CD8-positive, alpha-beta memory T cell (primary cell): ENCODE measurements at places on chromosomes 1 and 21.

DNA sequence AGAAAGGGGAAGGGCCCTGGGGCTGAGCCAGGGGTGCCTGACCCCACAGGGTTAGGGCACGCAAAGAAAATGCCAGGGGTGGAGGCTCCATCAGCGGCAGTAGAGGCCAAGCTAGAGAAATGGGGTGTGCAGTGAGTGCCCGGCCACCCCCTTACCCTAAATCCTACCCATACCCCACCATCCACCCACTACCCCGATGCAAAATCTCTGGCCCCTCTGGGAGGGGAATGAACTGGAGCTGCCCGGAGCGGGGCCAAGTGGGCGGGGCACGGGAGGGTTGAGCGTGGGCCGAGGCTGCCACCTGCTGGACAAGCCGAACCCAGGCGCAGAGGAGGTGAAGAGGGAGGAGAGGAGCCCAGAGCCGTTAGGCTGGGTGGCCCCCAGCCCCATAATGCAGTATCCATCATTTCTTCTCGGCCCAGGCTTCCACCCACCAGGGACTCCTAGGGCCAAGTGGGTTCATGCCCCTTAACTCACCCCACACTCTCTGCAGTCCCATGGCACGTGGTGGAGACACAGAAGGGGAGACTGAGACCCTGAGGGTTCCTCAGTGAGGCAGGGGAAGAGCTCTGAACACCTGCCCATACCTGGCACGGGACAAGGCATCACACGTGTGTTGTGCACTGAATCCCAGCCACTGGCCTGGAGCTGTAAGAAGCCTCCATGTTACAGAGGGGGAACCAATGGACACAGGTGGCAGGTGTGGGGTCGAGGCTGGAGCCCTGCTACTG lies 1.4 kb upstream of the C1QC start:
- H3K36me3 ChIP-seq, result no peaks in the 10 kb centered on the region
- H3K27ac ChIP-seq, result no peak overlapping the region
- peak; percentile 67 for DNase-seq

DNA sequence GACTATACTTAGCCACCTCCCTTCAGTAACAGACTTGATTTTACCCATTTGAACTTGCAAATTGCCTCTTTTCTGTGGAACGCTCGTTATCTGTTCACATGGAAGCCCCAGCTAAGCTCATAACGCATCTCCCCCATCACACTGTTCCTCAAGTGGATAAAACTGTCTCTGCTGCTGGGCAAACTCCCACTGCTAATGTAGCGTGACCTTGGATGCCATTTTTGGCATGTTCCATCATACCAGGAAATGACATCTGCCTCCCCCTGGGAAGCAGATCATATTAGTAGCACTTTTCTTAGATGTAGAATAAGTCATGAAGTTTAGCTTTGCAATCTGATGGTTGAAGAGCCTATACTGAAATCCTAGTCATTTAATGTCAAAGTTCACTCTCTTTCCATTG lies 528.7 kb upstream of the PLXNA2 start:
- no peak overlapping the region for H3K27ac ChIP-seq
- no peaks in the 10 kb centered on the region for H3K27me3 ChIP-seq
- H3K4me1 ChIP-seq, result no peaks in the 10 kb centered on the region

DNA sequence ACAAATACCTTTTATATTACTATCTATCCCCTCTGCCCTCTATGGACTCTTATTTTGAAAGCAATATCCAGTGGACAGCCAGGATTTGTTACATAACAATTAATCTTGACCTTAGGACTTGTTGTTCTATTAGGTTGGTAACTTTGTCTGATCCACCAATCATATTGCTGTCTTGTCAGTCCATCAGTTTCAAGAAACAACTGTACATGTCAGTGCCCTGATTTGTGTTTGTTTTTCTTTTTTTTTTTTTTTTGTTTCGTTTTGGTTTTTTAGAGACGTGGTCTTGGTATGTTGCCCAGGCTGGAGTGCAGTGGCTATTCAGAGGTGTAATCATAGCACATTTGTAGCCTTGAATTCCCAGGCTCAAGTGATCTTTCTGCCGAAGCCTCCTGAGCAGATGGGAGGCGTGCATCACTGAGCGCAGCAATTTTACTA lies 1.5 kb upstream of the SCP2 start:
- no peaks in the 10 kb centered on the region for H3K27me3 ChIP-seq
- no peaks in the 10 kb centered on the region for H3K36me3 ChIP-seq
- H3K4me1 ChIP-seq, result peaks cover 28% of the 10 kb centered on the region
- no peak overlapping the region for H3K27ac ChIP-seq
- no peak for DNase-seq

DNA sequence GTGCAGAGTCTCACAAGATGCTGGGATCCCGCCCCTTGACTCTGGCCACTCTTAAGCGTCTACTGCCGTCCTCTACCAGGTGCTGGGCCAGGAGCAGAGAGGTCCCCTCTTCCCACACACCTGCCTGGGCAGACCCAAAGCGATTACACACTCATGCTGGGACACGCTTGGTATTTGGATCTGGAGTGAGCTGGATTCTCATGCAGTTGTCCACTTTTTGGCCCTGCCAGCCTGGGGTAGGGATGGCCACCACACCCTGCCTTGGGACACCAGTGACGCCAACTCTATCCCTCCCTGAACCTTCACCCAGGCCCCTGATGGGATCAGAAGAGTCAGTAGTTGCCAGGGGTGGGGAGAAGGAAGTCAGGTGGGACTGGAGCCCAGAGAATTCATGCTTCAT lies 28.6 kb downstream of the ITPKB start:
- peaks cover 89% of the 10 kb centered on the region for H3K4me1 ChIP-seq
- H3K27me3 ChIP-seq, result no peaks in the 10 kb centered on the region
- H3K36me3 ChIP-seq, result peaks cover 3% of the 10 kb centered on the region
- DNase-seq, result no peak

DNA sequence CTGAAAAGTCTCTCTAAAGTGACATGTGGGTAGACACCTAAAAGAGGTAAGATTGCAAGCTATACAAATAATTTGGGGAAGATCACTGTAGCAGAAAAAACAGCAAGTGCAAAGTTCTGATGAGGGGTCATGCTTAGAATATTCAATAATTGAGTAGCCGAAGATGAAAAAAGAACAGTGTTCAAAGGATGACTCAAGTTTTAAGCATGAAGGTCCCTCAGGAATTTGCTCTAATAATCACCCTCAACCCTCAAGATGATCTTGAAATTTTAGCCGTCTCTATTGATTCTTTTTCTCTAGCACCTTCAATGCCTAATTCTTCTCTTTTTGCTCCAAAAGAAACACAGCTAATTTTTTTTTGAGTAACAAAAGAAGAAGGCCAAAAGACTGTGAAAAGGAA lies 190.6 kb upstream of the ZNHIT6 start:
- no peak overlapping the region for H3K27ac ChIP-seq
- no peaks in the 10 kb centered on the region for H3K27me3 ChIP-seq
- DNase-seq, result no peak
- no peaks in the 10 kb centered on the region for H3K36me3 ChIP-seq
- no peak overlapping the region for H3K4me3 ChIP-seq

DNA sequence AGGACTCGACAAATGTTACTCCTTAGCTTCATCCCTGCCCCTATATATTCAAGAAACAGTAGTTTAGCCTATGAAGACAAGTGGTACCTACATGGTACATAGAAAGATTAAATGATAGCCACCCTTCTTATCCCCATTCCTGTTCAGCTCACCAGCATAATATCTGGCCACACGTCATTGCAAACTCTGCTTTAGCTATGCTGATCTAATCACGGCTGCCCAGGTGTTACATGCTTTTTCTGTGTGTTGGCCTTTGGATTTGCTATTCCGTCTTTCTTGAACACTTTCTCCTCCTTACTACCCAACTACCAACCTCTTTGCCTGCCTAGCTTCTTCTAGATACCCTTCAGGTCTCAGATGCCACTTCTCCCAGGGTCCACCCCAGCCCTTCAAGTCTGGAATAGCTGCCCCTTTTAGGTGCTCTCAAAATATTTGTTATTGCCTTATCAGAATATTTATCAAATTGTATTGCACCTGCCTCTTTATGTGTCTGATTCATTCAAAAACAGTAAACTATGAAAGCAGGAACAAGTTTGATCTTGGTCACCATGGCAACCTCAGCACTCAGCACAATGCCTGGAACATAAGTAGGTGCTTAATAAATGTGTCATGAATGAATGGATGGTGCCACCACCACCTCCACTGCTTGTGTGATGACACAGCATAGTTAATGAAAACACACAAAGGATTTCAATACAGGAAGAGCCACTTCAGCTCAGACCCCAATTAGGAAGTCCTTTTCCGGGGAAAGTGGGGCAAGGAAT lies 11.4 kb upstream of the DNASE2B start:
- H3K27me3 ChIP-seq, result no peaks in the 10 kb centered on the region
- no peaks in the 10 kb centered on the region for H3K36me3 ChIP-seq
- no peak for DNase-seq

- DNase-seq, result no peak
- H3K4me3 ChIP-seq, result no peak overlapping the region
- H3K27me3 ChIP-seq, result no peaks in the 10 kb centered on the region
Measured at GRCh38 chr1:167237000-167237399, 16.3 kb downstream of the POU2F1 start.

- H3K4me1 ChIP-seq, result no peaks in the 10 kb centered on the region
- no peak for DNase-seq
- H3K27me3 ChIP-seq, result no peaks in the 10 kb centered on the region
- H3K4me3 ChIP-seq, result no peak overlapping the region
- H3K36me3 ChIP-seq, result no peaks in the 10 kb centered on the region
- no peak overlapping the region for H3K27ac ChIP-seq
Measured at GRCh38 chr1:3066250-3066711, 2.7 kb upstream of the PRDM16 start.

DNA sequence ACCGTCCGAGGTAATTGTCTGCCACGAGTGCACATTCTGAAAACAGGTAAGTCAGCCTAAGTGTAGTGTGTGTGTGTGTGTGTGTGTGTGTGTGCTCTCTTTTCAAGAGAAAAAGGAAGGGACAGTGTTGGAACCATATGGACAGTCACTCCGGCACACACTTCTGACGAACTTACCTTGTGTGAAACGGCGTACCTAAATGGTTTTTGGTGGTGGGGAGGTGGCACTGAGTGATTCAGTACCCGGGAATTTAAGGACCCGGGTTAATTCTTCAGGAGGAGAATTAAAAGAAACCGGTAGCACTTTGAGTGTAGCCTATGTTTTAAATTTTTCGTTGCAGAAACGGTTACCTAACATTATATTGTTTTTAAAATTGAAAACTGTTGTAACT lies 286 bp downstream of the ODR4 start:
- no peaks in the 10 kb centered on the region for H3K27me3 ChIP-seq
- peaks cover 9% of the 10 kb centered on the region for H3K36me3 ChIP-seq
- no peak for DNase-seq
- H3K4me3 ChIP-seq, result peak overlapping the region; percentile 94

- no peak overlapping the region for H3K27ac ChIP-seq
- no peak for DNase-seq
- H3K27me3 ChIP-seq, result peaks cover 20% of the 10 kb centered on the region
- H3K36me3 ChIP-seq, result no peaks in the 10 kb centered on the region
- peaks cover 11% of the 10 kb centered on the region for H3K4me1 ChIP-seq
Measured at GRCh38 chr1:3456449-3456963, 2.0 kb downstream of the ARHGEF16 start.
